ENCODE measurements at places on chromosomes 6 and 20.

DNA sequence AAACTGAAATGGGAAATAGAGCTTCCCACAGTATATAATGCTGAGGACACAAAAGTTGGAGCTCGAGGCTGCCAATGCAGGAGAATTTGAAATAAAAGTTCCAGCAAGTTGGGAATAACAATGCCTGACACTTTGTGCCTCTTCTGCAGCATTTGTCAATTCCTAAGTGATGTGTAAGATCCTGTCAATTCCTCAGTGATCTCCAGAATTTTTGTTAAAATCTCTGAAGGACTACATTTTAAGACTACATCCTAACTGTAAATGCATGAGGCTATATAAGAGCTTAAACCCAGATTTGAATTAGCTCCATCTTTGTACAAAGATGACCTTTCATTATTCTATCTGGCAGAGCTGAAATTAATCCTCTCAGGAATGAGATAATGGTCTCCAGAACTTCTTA is 208.2 kb downstream of the COL12A1 start:
- DNase-seq, result no peak

DNA sequence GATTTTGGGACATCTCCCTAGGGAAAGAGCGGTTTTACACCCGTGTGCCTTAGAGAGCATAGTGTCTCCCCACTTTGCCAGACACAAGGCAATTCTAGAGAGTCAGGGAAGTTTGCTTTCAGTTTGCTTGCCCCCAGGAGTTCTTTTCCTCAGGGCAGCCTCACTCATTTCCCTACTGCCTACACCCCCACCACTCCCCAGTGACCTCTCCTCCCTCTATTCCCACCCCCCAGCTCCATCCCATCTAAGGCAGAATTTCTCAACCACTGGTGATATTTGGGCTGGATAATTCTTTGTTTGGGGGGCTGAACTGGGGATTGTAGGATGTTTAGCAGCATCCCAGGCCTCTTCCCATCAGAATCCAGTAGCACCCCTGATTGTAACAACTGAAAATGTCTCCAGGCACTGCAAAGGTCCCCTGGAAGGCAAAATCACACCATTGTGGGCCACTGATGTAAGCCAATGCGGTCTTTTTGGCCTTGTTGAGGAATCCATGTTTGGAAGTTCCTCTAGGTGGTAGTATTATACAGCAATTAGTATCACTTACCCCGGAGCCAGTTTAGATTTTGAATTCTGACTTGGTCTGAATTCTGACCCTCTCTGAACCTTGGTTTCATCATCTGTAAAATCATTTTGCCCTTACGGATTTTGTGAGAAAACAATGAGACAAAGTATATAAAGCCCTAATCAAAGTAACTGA is 1.3 kb downstream of the EPPIN start:
- DNase-seq, result no peak

- no peak for DNase-seq
These were observed 11.9 kb downstream of the C6orf52 start for GRCh38 chr6:10682355-10682988.

GRCh38 chr20:22496817-22497216 is 87.6 kb downstream of the FOXA2 start:
- DNase-seq, result no peak

- DNase-seq, result no peak
These were observed 50.5 kb upstream of the GCM1 start for GRCh38 chr6:53199156-53199555.

DNA sequence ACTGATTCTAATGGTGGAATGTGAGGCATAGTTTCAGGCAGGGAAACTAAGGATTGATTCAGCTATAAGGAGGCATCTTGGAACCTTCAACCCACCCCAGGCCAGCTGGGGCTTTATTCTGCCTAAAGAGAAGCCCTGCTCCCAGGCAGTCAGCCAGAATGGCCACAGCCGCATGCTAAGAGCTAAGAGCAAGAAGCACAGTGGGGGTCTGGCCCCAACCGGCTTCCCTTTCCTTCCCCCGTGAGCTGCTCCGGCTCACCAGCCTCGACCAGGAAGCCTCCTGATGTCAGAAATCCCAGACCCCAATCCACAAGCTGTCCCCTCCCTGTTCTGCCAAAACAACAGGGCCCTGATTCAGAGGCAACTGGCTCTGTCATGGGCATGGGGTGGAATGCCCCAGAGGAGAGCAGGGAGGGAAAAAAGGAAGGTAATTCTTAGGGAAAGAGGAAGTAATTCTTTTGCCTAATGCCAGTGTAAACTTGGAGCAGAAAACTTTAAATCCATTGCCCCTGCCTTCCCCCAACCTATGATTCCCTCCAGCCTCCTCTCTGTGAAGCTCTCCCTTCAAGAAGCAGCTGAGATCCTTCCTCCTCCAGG is 6.9 kb downstream of the GRM4 start:
- no peak for DNase-seq

- no peak for DNase-seq
These were observed 3.1 kb downstream of the ZCCHC3 start for GRCh38 chr20:300345-300990.

All from AG04449 (cell line).